ENCODE measurements at places on chromosomes 2 and 18.

GRCh38 chr18:58438161-58438957 is 190.5 kb downstream of the ALPK2 start:
- no peak for DNase-seq

DNA sequence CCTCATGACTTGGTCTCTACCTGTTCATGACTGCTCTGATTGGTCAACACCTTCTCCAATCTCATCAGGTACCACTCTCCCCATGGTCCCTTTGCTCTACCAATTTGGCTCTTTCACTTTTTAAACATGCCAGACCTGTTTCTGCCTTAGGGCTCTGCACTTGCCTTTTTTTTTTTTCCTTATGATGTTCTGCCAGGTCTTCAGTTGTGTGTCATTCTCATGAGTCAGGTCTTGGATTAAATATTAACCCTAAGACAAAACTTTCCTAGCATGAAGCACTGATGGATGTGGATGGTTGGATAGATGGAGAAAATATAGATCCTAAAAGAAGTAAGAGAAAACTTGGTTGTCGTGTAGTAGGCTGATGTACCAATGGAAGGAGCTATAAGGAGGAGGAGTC is 219.3 kb downstream of the TTC32 start:
- no peak for DNase-seq

DNA sequence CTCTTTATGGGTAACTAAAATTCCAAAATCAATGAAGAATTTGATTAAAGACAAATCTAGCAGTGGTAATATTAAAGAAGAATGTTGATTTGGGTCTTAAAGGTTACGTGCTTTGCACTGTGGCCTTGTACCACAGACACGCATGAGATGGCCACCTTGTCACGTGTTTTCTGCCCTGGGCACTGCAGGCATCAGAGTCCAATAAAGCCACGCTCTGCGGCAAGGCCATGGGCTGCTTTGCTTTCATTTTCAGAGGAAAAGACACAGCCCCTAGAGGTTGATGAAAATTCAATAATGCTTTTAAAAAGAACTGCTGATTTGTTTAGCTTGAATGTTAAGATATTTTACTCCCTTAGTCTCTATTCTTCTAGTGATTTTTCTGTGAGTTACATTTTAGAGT is 30.4 kb downstream of the AOX1 start:
- DNase-seq, result no peak

DNA sequence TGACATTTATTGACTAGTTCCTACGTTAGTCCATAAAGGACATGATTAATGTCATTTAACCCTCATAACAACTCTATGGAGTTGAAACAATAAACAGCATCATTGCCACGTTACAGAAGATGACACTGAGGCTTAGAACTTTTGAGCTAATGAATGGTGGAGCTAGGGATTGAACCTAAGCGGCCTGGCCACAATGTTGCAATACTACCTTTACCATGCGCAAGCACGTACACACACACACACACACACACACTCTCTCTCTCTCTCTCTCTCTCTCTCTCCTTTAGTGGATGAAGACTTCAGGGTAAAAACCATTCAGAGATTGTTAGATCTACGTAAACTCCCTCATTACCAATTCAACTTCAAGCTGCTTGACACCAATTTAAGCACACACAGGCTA is 875 bp upstream of the MAP3K19 start:
- no peak for DNase-seq

DNA sequence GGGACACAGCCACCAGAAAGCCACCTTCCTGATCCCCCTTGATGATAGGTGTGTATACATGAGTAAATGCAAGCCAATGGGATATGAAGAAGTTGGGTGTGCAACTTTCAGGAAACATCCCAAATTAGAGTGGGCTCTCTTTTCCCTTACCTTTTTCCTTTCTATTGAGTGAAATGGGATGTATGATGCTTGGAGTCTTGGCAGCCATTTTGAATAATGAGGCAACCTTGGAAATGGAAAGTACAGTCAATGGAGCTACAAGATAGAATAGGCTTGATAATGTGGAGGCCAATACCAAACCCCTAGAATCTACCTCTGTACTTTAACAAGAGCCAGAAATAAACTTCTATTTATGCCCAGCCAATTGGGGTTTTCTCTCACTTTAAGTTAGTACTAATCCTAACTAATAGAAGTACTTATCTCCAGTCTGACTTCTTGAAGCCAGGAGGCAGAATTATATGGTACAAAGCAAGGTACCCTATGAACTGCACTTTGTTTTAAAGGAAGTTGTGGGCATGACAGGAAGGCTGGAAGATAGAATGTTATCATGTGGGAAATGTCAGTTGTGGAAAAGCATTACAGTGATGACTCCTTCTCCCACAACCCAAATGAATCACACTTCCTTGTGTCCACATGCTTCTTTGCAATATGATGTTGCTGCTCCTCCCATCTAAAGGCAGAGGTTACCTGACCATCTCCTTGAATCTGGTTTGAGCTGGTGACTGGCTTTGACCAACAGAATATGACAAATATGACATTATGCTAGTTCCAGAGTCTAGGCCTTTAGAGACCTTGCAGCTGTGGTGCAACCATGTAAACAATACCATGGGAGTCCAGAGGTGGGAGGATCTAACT is 12.9 kb upstream of the NABP1 start:
- no peak for DNase-seq

GRCh38 chr2:9554921-9555296 is 721 bp downstream of the ADAM17 start:
- DNase-seq, result no peak

DNA sequence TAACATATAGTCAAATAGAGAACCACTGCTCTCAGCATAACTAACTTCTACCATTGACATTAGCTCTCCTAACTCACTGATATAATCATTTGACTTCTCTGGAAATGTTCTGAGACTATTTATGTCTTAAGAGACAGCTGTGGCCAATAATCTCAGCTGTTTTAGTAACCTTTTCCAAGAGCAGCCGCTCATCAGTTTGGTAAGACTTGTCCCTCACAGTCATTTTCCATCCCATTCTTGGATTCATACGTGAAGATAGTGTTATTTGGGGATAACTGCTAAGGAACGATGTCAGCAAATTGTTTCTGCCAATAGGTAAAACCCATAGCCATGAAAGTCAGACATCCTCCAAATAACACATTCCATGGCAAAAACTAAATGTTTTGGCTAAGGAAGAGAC is 127.8 kb downstream of the LNPK start:
- DNase-seq, result no peak

DNA sequence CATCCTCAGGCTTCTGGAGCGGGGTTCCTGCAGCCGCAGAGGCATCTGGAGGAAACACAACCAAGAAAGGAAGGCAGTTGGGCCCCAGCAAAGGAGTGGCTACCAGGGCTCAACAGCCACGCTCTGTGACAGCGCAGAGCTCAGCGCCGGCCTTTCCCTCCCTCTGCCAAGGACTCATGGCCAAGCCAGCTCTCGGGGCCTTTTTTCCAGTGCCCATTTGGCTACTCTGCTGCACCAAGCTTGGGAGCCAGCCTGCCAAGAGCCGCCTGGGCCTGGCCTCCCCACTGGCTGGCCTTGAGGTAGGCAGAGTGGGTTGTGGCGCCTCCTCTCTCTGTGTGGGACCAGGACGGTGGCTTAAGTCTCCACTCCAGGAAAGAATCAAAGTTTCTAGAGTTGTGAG is 7.2 kb upstream of the CCDC74A start:
- no peak for DNase-seq

DNA sequence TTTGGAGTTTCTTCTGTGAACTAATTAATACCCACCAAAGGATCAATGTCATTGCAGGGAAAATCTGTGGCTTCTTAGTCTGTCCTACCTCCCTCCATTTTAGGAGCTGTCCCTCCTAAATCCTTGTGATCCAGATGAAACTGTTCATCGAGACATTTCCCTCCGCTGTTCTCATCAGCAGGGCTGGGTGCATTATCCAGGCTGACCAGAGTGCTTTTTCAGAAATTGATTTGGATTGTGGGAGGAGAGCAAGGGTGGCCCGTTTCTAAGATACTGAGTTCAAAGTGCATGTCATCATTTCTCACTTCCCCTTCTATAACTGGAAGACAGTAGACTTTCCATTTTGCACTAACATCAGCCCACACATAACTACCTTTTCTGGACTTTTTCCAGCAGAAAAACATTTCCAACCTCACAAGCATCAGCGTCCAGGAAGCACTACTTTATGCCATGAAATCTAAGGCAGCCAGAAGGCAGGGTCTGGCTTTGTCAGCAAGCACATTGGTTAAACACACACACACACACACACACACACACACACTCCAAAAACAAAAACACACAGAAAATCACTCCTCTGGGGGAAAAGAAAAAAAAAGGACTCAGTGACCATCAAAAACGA is 94.1 kb downstream of the ANKRD44 start:
- DNase-seq, result no peak

DNA sequence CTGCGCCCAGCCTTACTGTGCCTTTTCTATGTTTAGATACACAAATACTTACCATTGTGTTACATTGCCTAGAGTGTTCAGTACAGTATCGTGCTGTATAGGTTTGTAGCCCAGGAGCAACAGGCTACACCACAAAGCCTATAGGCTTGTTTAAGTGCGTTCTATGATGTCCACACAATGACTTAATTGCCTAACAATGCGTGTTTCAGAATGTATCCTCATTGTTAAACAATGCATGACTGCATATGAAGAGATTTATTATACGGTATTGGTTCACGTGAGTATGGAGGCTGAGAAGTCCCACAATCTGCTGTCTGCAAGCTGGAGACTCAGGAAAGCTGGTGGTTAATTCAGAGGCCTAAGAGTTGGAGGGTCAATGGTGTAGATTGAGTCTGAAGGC is 46.1 kb upstream of the MGAT4A start:
- DNase-seq, result no peak

GRCh38 chr2:137802038-137802437 is 162.2 kb upstream of the HNMT start:
- DNase-seq, result no peak

GRCh38 chr2:127864877-127865276 is 6.9 kb upstream of the POLR2D start:
- DNase-seq, result no peak

DNA sequence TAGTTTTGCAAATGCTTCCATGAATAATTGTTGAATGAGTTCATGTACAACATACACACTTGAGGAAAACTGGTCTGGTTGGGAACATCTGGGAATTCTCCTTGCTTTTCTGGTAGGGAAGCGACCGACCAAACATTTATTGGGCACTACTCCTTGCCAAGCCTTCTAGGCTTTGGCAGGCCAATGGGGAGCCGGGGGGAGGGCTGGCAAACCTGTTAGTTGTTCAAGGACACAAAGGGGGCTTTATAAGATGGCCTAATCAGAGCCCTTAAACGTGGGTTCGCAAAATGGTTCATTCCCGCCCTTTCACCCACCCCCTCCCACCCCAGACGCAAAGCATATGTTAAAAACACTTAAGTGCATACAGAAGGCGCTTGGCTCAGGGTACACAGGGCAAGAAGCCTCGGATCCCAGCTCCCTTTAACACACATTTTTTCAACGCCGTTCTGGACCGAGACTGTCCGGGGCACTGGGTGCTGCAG is 844 bp upstream of the VSNL1 start:
- DNase-seq, result no peak

- DNase-seq, result no peak
Measured at GRCh38 chr2:30701782-30702181, 105.5 kb downstream of the CAPN13 start.

DNA sequence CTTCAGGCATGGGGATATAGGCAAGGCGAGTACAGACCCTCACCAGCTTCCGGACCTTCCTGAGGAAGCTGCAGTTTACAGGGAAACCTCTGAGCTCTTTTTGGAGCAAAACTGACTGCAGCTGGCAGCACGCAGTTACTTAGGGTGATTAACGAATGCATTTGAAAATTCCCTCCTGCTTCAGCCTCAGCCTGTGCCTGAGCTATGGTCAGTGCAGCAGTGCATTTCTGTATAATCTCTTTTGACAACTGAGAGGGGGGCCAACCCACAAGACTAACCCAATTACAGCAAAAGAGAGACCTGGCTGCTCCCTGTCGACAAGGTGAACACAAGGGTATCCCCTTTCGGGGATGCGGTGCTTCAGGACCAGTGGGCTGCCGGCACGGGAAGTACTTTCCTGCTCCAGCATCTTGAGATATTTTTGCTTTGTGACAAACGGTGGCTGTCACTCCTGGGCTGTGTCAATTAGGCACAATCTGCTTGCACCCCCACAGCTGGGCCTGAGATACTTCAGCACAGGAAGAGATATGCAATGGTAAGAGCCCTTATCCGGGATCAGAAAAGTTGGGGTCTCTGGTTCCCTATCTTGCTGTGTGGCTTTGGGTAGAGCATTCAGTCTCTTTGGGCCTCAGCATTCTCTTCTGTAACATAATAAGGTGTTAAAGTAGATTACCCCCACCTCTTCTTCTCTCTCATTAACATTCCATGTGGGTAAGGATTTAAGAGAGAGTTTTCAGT is 141.0 kb downstream of the TMEM17 start:
- DNase-seq, result no peak
